Osteocyte (in vitro differentiated cells): ENCODE measurements at places on chromosomes 4 and X. TPM values are rescaled to one million over a fixed set of nuclear protein-coding genes. Genes with fewer than 3 reads are reported as not detected.

- no peak overlapping the region for H3K4me3 ChIP-seq
- H3K27me3 ChIP-seq = peaks cover 15% of the 10 kb centered on the region
- no peak overlapping the region for H3K27ac ChIP-seq
- no peaks in the 10 kb centered on the region for H3K36me3 ChIP-seq
Measured at GRCh38 chr4:41795796-41796385, 47.4 kb upstream of the PHOX2B start.

DNA sequence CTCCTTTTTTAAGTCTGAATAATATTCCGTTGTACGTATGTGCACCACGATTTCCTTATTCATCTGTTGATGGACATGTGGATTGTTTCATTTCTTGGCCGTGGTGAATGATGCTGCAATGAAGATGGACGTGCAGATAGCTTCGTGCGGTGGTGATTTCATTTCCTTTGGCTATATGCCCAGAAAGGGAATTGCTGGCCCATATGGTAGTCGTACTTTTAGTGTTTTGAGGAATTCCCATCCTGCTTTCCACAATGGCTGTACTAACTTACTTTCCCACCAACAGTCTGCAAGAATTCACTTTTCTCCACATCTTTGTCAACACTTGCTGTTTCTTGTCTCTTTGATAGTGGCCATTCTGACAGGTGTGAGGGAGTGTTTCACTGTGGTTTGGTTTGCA lies 12.8 kb downstream of the ZFP42 start:
- no peaks in the 10 kb centered on the region for H3K27me3 ChIP-seq
- H3K4me3 ChIP-seq = no peak overlapping the region
- no peak for DNase-seq
- peaks cover 21% of the 10 kb centered on the region for H3K4me1 ChIP-seq

GRCh38 chr4:151455212-151455611 lies 46.2 kb downstream of the FHIP1A start:
- H3K4me1 ChIP-seq = no peaks in the 10 kb centered on the region
- H3K27me3 ChIP-seq = peaks cover 4% of the 10 kb centered on the region
- no peaks in the 10 kb centered on the region for H3K36me3 ChIP-seq
- no peak overlapping the region for H3K27ac ChIP-seq
- H3K4me3 ChIP-seq = no peak overlapping the region

The MAGEA3 gene
- not detected in 2 replicates for total RNA-seq

The JCHAIN gene
- not detected in 2 replicates for total RNA-seq

- H3K4me3 ChIP-seq = no peak overlapping the region
- peaks cover 23% of the 10 kb centered on the region for H3K27me3 ChIP-seq
- H3K27ac ChIP-seq = no peak overlapping the region
- no peaks in the 10 kb centered on the region for H3K36me3 ChIP-seq
- H3K4me1 ChIP-seq = no peaks in the 10 kb centered on the region
Measured at GRCh38 chr4:1591107-1591506, 93.0 kb downstream of the FAM53A start.
